Right cardiac atrium (tissue), 5 donors: ENCODE measurements at places on chromosomes 2 and 18.

GRCh38 chr2:132632000-132632649, 37.9 kb downstream of the LYPD1 start:
- DNase-seq, result no peak

DNA sequence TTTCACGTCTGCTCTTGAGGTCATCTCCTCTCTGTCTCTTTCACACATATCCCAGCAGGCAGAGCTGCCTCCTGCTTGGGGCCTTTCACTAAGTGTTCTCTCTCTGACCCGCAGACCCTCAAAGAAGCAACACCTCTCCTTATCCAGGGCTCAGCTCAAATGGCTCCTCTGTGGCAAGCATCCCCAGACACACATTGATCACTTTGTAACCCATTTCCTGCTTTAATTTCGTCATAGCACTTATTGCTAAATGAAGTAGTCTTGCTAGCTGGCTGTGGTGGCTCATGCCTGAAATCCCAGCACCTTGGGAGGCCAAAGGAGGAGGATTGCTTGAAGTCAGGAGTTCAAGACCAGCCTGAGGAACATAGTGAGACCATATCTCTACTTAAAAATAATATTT, 41.4 kb downstream of the SGPP2 start:
- DNase-seq, result no peak

GRCh38 chr2:175523001-175523400, 341.5 kb upstream of the ATP5MC3 start:
- no peak for DNase-seq

DNA sequence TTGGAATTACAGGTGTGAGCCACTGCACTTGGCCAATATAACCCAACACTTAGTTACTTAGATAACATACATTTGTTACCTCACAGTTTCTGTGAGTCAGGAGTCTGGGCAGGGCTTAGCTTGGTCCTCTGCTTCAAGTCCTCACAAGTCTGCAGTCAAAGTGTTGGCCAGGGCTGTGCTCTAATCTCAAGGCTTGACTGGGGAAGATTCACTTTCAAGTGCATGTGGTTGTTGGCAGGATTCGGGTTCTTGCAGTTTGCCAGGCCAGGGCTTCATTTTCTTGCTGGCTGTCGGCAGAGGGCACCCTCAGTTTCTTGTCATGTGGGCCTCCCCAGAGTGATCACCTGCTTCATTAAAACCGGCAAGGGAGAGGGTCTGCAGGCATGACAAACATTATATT, 103.7 kb downstream of the SLC4A3 start:
- DNase-seq, result no peak

GRCh38 chr2:137383391-137383790, 580.9 kb upstream of the HNMT start:
- no peak for DNase-seq

DNA sequence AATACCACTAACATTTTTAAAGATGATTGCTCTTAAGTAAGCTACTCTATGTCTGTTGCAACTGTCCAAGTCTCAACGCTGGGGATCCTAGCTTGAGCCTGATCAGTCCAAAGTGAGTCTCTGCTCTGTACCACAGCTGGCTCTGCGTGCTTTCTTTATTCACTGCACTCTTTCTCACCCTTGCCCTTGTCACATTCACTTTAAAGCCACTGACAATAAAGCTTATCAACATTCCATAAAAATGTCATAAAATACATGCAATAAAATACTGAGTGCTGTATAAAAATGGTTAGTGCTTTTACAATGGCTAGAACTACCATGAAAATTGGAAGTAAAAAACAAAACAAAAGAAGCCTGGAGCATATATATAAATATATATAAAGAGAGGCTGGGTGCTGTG, 45.5 kb upstream of the LRRTM4 start:
- no peak for DNase-seq

DNA sequence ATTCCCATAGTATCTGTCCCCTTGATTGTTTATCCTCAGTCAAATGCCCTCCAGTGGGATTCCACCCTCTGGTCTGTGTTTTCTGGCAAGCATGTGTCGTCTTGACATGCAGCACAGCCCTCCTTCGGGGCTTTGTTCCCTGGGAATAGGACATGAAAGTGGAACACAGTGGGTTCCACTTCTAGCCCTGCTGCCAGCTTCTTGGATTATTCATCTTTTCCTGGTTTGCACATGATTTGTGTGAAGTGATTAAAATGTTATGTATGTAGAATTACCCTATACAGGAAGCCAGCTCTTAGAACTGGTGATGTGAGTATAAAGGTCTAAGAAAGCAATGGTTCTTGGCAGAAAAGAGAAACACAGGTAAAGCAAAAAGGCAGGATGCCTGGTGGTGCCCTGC, 142.3 kb downstream of the TANC1 start:
- DNase-seq, result no peak

- DNase-seq, result no peak
Measured at GRCh38 chr2:217199255-217199630, 339.4 kb upstream of the TNP1 start.

DNA sequence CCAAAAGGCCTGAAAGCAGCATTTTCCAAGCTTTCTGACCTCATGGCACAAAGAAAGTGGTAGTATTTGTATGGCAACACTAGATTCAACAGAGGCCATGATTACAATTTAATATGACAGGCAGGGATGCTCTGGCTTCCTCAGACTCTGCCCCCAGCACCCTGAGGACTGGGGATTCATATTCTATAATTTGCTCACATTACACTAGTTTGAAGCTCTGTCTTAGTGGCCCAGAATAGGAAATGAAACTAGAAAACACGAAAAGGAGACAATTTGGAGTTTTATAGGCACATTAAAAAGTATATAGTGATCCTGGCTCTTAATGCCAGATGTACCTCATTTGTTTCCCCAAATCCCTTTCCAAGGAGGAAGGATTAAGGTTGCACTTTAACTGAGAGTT, 173.0 kb upstream of the STK17B start:
- no peak for DNase-seq
